Tibial nerve (tissue), 4 donors: ENCODE measurements at places on chromosomes 3 and 15. TPM values are rescaled to one million over a fixed set of nuclear protein-coding genes. Genes with fewer than 3 reads are reported as not detected.

EIF4E3 gene
- total RNA-seq = 11.2 TPM

DNA sequence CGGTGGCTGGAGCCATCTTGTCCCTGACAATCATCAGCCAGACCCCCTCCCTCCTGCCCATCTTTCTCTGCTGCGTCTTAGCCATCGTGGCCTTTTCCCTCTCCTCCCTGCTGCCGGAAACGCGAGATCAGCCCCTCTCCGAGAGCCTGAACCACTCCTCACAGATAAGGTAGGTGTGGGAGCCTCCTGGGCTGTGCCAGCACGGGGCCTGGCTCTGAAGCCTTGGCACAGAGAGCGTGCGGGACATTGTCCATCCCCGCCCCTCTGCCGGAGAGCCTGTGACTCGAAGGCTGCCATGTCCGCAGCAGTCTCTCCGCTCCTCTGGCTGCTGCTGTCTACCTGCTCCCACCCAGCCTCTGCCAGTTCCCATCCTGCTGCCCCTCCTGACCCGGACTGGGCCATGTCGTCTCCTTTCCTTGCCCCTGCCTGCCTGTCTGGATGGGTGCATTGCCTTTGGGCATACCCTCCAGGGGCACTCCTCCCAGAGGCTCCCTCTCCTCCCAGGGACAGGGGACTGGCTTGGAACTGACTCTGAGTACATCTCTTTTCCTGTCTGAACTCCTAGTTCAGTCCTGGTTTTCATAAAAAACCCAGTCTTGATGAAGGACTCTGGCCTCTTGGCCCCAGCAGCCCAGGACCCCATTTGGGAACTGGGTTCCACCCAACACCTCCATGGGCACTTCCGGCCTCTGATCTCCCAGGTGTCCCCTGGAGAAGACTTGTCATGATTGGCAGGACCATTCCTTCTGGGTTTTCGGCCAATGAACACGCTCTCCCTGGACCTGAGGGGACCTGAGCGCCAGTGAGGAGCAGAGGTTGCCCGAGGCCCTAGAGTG is 30.0 kb upstream of the XYLB start:
- H3K4me1 ChIP-seq = no peaks in the 10 kb centered on the region
- H3K36me3 ChIP-seq = no peaks in the 10 kb centered on the region
- H3K4me3 ChIP-seq = no peak overlapping the region
- no peak for DNase-seq
- no peak overlapping the region for H3K27ac ChIP-seq

CCR8 gene
- not detected for total RNA-seq

GRCh38 chr3:55296030-55296429 is 191.1 kb downstream of the WNT5A start:
- H3K4me3 ChIP-seq = no peak overlapping the region
- DNase-seq = no peak
- no peak overlapping the region for H3K27ac ChIP-seq

DNA sequence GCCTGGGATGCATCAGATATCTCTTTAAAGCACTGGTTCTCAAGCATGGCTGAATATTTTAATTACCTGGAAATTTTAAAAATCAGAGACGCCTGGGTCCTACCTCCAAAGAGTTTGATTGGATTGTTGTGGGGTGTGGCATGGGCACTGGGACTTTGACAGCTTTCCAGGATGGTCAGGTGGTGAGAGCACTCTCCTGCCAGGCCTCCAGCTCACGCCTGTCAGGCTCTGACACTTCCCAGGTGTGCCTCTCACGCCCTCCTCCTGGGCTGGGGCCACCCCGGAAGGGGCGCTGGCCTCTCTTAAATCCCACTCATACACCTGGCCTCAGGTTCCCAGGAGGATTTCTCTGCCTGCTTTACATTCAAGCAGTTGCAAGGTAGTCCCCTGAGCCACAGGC is 48.5 kb downstream of the AMOTL2 start:
- H3K36me3 ChIP-seq = no peaks in the 10 kb centered on the region
- H3K4me3 ChIP-seq = no peak overlapping the region
- DNase-seq = no peak

- no peak overlapping the region for H3K4me3 ChIP-seq
- H3K4me1 ChIP-seq = no peaks in the 10 kb centered on the region
- H3K27me3 ChIP-seq = no peaks in the 10 kb centered on the region
- peaks cover 8% of the 10 kb centered on the region for H3K36me3 ChIP-seq
- DNase-seq = no peak
These were observed 76.1 kb downstream of the UBP1 start for GRCh38 chr3:33364060-33364459.

DNA sequence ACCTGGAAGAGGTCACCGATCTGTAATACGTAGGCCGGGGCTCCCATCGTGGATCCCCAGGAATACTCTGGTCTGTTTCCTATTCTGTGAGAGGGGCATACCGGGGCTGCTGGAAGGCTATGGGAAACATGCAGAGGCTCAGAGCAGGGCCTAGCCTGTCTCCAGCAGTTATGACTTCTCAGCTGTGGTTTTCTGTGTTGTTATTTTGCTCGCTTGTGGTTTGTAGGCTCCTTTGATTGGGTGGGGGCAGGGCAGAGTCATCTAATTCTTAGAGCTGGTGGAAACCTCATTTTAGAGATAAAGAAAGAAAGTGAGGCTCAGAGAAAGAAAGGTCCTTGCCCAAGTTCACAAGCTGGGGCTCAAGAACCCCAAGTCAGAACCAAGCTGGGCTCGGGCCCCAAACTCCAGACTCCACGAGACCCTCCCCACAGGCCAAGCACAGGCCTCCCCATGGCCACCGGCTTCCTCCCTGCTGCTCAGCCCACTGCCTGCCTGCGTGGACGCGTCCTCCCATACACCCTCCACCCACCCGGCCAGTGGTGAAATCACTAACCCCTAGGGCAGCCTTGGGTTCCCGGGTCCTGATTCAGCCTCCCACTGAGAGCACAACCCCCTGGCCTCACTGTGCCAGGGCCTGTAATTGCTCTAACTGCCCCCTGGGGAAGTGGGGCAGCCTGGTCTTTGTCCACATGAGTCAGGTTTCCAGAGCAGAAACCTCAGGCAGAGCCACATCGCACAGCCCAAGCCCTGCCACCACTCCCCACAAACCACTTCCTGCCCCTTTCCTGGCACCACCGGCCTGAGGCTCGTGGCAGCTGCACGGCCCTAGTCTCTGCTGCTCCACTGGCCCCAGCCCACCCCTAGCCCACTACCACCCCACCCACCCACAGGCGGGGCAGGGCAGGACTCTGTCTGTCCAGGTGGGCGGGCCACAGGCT is 270.8 kb downstream of the UACA start:
- peaks cover 24% of the 10 kb centered on the region for H3K4me1 ChIP-seq
- no peak overlapping the region for H3K4me3 ChIP-seq
- H3K27me3 ChIP-seq = no peaks in the 10 kb centered on the region
- H3K27ac ChIP-seq = no peak overlapping the region
- no peak for DNase-seq

A4GNT gene
- not detected for total RNA-seq

PCYT1A gene
- 98.1 TPM for total RNA-seq
